ENCODE measurements at places on chromosomes 2 and 18.

DNA sequence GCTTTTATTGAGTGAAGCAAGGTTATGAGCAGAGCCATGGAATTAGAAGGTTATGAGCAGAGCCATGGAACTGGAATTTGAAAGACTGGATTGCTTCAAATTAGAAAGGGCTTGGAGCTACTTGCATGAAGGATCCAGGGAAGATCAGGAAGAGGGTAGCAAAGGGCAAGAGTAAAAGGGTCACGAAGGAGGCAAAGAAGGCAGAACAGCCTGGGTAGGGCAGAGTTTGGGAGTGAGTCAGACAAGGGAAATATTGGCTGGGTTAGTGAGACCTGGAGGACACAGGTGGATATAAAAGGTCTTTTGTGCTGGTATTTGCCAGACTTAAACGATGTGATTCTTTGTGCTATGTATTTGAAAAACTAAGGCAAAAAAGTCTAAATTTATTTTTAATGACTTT is 65.0 kb downstream of the SEMA4F start:
- DNase-seq, result no peak

DNA sequence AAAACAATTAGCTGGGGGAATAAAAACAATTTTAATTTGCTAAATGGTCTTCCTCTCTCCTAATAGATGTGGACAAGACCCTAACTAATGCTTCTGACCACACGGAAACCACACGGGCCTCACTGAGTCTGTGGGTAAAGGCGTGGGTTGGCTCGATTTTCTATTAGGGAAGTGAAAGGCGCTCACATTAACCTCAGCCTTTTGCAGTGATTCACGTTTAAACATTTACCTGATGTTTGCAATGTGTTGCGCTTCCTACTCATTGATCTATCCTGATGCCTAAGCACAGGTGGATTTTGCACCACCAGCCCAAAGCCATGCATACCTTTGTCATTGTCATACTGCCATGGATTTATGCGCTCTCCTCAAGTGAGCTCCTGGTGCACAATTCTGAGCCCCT is 35.6 kb upstream of the NRP2 start:
- no peak for DNase-seq

GRCh38 chr2:200089756-200090109 is 134.4 kb downstream of the MAIP1 start:
- DNase-seq, result no peak

GRCh38 chr18:63971320-63972001 is 1.6 kb downstream of the SERPINB8 start:
- DNase-seq, result no peak

DNA sequence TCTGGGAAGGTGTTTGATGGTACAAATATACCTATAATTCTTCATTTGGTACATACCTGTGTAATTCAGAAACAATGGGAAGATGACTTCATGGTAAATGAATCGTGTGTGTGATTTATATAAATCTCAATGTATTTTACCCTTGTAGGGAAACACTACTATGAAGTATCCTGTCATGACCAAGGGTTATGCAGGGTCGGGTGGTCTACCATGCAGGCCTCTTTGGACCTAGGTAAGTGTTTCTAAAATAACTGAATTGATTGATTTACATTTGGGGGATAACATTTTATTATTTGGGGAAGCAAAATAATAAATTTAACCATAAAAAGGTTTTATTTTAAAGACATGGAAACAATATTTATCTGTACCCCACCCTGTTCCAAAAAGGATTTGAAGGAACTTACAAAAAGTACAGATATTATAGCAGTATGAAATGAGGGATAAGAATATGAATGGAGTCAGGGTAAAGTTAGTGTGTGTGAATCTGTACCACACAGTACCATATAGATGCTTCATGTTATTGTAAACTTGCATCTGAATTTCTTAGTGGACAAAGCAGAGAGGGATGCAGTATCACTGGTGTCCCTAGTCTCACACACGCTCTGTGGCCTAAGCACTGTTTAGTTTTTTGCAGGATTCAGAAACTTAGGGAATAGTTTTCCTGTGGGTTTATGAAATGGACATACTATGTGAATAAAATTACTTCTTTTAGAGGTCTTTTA is 11.5 kb downstream of the DDX1 start:
- no peak for DNase-seq

GRCh38 chr2:140808820-140809219 is 1322.0 kb downstream of the LRP1B start:
- no peak for DNase-seq
